ENCODE measurements at places on chromosomes 7 and 10. TPM values are rescaled to one million over a fixed set of nuclear protein-coding genes. Genes with fewer than 3 reads are reported as not detected.

RBP4 gene
- total RNA-seq = 73.6 TPM

TLX1 gene
- not detected for total RNA-seq

PKD2L1 gene
- 2.9 TPM for total RNA-seq

GPR26 gene
- 10.4 TPM for total RNA-seq

TFPI2 gene
- total RNA-seq = 0.90 TPM

MKX gene
- 9.1 TPM for total RNA-seq

PDK4 gene
- total RNA-seq = 35.8 TPM

IL2RA gene
- not detected for total RNA-seq

KLF6 gene
- 41.3 TPM for total RNA-seq

BUD23 gene
- 50.0 TPM for total RNA-seq

BTBD16 gene
- 0.74 TPM for total RNA-seq

OR2A1 gene
- not detected for total RNA-seq

UPK3B gene
- 1.9 TPM for total RNA-seq

LRIT2 gene
- total RNA-seq = not detected

KLLN gene
- total RNA-seq = 1.4 TPM

SMURF1 gene
- total RNA-seq = 32.0 TPM

KIF11 gene
- 1.1 TPM for total RNA-seq

TUBAL3 gene
- not detected for total RNA-seq

C10orf90 gene
- 106 TPM for total RNA-seq

SMC3 gene
- 25.1 TPM for total RNA-seq

PRKAR1B gene
- total RNA-seq = 500 TPM

NEURL1 gene
- total RNA-seq = 62.1 TPM

ST8SIA6 gene
- 3.8 TPM for total RNA-seq

PDCD4 gene
- 59.5 TPM for total RNA-seq

MRLN gene
- total RNA-seq = 0.54 TPM

OR2A7 gene
- not detected for total RNA-seq

SCART1 gene
- 4.5 TPM for total RNA-seq

TSPAN12 gene
- 2.0 TPM for total RNA-seq

OR6V1 gene
- not detected for total RNA-seq

TBC1D12 gene
- 26.7 TPM for total RNA-seq

ZNF853 gene
- 25.8 TPM for total RNA-seq

GTF2IRD1 gene
- total RNA-seq = 18.0 TPM

All from dorsolateral prefrontal cortex (tissue), 122 donors.